ENCODE measurements at places on chromosomes 1 and 21.

- no peak for DNase-seq
Observed at GRCh38 chr21:27761623-27762022, 794.7 kb upstream of the ADAMTS5 start.

- DNase-seq: no peak
Observed at GRCh38 chr21:21238629-21239400, 240.6 kb downstream of the NCAM2 start.

DNA sequence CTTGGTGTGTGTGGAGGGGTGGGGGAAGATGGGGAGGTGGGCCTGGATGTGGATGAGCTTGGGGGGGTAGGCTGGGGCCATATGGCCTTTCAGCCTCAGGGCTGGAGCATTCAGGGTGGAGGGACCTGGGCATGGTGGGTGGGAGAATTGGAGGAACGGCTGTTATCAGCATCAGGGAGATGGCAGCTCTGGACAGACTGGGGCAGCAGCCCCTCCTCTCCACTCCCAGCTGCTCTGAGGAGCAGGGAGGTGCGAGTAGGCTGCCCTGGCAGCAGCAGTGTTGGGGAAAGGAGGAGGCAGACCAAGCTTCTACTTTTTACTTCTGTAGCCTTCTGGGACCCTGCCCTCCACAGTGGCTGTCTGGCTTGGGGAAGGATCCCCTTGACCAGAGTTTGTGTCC is 10.2 kb downstream of the PPFIA4 start:
- DNase-seq: no peak

DNA sequence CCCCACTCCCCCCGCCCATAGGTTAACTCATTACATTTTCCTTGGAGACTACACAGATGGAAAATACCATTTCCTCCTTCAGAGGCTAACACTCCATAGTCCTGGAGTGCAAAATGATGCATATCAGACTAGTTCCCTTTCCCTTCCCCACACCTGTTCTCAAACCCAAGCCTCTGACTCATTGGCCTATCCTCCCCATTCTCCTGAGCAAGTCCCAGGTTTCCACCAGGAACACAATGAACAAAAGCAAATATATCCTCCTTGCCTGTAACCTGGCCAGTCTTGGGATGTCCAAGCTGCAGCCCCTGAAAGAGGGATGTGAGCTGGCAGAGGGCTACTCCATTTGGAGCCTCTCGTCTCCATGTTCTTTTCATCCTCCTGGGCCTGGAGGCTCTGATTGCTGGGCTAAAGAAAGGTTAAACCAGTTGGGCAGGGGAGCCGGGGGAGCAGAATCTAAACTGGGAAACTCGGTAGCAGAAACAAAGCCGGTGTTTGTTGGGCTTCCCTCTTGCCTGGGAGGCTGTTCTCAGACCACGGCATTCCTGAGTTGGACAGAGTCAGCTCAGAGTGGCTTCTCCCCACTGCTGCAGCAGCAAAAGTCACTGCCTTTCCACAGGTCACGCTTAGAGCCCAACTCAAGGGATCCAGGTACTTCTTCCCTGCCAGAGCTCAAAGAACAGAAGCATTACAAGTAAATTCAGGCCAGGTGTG is 13.9 kb downstream of the SSR2 start:
- DNase-seq: no peak

DNA sequence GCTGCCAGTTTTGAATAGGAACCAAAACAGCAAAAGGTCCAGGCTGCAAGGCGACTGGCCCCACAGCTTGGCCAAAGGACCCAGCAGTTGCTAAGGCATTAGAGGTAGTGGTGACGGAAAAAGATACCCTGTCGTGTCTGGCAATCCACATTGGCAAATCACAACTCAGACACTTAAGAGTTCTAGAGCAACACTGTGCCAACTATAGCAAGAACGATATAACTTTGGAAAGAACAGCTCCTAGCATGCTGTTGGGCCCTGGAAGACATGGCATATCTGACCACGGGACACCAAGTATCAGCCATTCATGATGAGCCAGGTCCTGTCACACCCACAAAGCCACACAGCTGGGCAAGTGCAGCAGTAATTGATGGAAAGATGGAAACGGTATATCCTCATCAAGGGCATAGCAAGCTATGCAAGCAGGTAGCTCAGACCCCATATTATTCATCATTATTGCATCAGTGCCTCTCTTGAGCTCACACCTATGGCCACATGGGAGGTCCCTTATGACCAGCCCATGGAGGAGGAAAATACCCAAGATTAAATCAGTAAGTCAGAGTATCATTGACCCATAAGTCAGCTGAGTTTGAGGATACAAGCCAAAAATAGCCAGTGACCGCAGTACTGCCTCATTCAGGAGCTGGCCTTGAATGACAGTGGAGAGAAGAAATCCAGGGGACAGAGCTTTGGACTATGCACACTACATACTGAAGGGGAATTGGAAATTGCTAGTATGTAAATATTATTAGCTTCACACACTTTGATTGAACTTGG is 221.2 kb downstream of the SETD4 start:
- DNase-seq: no peak

DNA sequence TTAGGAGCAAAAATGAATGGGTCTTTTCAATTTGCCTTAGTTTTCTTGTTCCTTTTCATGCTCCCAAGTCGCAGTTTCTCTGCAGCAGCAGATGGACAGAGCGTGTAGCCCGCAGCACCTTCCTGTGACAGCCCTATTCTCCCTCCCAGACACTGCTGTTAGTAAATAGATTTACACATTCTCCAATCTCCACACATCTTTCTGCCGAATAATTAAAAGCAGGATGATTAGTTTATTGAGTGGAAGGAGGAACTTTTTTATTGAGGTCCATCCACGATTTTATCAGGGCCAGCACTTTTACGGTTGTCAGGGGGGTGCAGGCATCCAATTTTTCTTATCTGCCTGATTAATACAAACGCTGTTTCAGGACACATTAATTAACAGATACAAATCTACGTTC is 98.2 kb upstream of the USH2A start:
- DNase-seq: no peak

- DNase-seq: no peak
Observed at GRCh38 chr1:48558366-48558765, 86.4 kb upstream of the SPATA6 start.

- DNase-seq: no peak
Observed at GRCh38 chr1:42750041-42750440, 10.0 kb upstream of the CLDN19 start.

Measured in Jurkat, Clone E6-1 (cell line).